Renal cortex interstitium (tissue), 15 donors: ENCODE measurements at places on chromosomes 7 and 10.

DNA sequence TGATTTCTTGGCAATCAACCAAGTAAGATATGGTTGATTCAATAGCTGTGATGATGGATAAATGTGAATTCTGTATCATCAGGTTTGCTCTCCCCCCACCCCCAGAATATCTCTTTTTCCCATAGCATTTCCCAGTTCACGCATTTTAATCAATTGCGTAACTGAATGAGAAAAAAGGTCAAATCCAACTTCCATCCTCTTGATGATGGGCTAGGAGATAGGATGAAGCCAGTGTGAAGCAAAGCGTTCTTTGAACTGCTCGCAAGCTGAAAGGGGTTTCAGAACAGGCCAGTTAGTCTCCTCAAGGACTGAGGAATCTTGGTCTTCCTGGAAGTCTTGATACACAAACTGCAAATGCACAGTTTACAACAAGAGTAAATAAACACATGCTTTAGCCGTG is 94.5 kb upstream of the ARMC3 start:
- no peak for DNase-seq

GRCh38 chr10:110389255-110389654 is 84.5 kb upstream of the SMNDC1 start:
- no peak for DNase-seq

- DNase-seq, result no peak
Measured at GRCh38 chr7:116546916-116547315, 22.1 kb downstream of the CAV1 start.

DNA sequence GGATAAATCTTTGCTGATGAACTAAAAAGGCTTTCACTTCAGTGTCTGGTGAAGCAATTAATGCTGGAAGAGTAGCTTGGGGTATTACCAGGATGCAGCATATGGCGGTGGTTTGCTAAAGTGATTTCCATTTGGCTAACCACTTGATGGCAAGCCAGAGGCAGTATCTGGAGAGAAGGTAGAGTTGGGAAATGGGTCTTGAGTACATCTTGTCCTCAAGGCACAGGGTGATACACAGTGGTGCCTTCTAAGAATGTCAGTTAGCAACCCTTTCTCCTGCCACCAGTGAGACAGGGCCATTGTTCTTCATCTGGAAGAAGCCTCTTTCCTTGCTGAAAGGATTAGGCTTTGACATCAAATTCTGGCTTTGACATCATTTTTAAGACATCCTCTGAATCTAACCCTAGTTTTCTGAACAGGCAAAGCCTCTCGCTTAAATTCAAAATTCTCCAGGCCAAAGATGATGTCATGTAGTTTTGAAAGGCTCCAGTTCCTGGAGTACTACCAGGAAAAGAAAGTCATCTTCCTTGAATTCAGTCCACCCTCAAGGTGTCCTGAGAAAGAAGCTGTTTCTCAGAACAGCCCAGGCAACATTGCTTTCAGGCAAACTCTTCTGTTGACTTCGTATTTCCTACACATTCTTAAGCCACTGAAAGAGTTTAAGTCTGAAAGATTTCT is 162.4 kb downstream of the ARID5B start:
- DNase-seq, result no peak

DNA sequence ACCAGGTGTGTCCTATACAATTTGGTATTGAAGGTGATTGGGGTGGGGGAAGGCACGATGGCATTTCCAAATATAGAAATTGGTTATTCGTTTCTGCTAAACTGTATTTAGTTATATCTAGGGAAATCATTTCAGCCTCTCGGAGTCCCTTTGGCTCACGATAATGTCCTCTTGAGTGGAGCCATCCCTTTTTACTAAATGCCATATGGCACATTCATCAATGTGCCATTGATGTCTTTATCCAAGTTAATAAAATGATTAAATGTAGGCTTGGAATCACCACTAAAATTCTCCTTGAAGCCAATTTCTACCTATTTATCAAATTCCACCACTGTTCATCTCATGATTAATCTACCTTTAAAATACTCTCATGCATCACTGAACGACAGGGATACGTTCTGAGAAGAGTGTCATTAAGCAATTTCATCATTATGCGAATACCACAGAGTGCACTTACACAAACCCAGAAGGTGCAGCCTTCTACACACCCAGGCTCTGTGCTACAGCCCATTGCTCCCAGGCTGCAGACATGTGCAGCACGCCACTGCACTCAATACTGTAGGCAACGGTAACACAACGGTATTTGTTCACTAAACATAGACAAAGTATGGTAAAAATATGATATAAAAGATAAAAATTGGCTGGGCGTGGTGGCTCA is 219.2 kb upstream of the C7orf33 start:
- no peak for DNase-seq

DNA sequence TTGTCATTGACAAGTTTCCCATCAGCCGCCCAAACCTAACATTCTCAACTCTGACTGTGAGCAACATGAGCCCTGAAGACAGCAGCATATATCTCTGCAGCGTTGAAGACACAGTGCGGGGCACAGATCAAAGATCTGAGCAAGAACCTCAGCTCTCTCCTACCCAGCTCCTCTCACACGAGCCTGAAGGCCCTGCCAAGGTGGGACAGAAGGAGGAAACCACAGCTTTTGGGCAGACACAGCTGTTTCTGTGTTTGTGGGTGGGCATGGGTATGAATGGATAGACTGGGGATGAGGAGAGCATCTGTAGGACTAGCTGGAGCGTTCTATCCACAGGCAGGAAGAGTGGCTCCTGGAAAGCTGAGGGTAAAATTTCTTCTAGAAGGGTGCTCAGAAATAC is 8.5 kb upstream of the PRSS1 start:
- no peak for DNase-seq

GRCh38 chr7:149126662-149127266 is 640 bp upstream of the ZNF425 start:
- peak; percentile 44 for DNase-seq

DNA sequence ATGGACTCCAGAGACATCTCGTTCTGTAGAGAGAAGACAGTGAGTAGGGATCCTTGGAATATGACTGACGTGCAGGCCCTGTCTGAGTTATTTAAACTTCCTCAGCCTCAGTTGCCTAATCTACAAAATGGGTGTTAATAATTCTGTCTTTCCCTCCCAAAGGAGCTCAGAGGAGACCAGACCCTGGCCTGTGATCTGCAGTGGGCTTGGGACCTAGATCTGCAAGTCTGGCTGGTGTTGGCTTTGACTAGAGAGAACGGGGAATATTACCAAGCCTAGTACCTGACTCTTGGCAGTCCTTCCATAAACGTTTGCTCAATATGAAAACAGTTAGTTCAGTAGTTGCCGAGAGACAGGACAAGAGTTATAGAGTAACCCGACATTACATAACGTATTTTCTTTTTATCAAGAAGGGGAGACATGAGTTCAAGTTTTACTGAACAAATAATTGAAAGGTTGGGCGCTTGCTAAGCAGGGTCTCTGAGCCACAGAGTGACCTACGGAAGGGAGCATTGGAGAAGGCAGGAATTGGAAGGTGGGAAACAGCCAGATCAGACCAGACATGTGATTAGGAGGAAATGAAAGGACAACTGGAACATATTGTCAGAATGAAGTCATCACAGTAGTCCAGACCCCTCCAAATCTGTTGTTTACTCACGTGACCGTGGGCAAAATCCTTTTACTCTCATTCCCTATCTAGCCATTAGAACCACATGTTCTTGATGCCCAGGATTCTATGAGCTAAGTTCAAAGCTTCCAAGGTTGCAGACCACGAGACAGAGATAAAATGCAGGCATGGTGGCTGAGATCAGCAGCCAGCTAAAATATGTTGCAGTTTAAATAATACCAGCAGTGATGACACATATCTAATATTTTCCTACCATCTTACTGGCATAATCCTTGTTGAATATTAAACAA is 10.9 kb upstream of the CYP3A4 start:
- DNase-seq, result no peak

DNA sequence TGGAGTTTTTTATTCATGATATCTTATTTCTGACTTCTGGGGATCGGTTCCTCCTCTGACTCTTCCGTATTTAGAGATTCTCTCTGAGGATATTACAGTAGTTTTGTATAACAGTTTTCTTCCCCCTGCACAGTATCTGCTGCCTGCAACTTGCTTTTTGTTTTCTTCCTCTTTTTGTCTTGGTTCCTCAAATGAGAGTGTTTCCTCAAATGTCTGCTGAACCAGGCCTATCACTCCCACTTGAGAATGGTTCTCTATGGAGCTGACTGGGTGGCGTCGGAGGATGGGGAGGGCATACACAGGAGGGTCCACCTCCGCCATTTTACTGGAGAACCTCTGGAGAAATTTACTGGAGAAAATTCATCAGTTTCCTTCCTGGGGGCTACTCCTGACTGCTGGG is 27.7 kb downstream of the ARHGAP22 start:
- DNase-seq, result no peak

DNA sequence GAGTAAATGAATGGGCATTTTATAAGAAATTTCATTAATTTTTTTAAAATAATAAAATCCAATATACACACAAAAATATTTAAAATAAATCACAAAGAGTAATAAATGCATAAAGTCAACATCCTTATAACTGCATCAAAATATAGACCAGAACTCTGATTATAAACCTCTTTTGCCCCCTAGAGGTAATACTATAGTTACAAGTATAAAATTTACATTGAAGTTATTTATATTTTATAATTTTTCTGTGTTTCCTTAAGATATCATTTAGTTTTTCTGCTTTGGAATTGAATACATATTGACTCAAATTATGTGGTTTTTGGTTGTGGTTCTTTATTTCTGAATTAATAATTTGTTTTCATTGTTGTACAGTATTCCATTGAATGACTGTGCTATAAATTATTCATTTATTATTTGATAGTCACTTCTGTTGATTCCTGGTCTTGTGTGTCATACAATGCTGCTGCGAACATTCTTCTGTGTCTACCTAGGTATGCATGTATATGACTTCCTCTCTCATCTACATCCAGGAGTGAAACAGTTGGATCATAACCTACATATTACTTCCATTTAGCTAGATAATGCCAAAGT is 673.6 kb downstream of the IPMK start:
- DNase-seq, result no peak

GRCh38 chr7:128076196-128076795 is 45.1 kb upstream of the LRRC4 start:
- DNase-seq, result no peak

GRCh38 chr10:122388287-122388997 is 13.9 kb downstream of the PLEKHA1 start:
- no peak for DNase-seq

GRCh38 chr10:12742771-12743170 is 258.7 kb downstream of the CCDC3 start:
- DNase-seq, result no peak

- DNase-seq, result no peak
Measured at GRCh38 chr7:137847568-137848050, 835 bp upstream of the DGKI start.

DNA sequence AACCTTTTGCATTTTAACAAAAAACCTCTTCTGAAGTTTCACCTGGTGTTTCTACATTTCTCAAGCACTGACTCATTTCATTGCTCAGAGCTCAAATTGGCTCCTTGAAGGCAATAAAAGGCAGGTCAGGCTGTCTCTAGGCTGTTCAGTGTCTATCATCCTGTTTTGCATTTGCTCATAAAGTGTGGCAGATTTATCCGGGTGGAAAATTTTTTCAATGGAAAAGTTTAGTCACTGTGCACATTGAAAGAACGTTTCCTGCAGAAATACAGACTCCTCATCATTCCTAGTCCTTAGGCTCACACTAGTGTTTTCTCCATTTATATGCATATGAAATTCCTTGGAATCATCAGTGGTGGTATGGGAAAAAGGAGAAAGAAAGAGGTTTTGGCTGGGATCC is 114.2 kb upstream of the DGKB start:
- no peak for DNase-seq

- DNase-seq, result no peak
Measured at GRCh38 chr10:124071141-124071540, 22.3 kb downstream of the CHST15 start.

- DNase-seq, result no peak
Measured at GRCh38 chr10:93068411-93069244, 5.1 kb upstream of the CYP26A1 start.

- no peak for DNase-seq
Measured at GRCh38 chr10:85641479-85642009, 725.1 kb downstream of the GRID1 start.

GRCh38 chr10:58991856-58992255 is 184.6 kb upstream of the PHYHIPL start:
- DNase-seq, result no peak

DNA sequence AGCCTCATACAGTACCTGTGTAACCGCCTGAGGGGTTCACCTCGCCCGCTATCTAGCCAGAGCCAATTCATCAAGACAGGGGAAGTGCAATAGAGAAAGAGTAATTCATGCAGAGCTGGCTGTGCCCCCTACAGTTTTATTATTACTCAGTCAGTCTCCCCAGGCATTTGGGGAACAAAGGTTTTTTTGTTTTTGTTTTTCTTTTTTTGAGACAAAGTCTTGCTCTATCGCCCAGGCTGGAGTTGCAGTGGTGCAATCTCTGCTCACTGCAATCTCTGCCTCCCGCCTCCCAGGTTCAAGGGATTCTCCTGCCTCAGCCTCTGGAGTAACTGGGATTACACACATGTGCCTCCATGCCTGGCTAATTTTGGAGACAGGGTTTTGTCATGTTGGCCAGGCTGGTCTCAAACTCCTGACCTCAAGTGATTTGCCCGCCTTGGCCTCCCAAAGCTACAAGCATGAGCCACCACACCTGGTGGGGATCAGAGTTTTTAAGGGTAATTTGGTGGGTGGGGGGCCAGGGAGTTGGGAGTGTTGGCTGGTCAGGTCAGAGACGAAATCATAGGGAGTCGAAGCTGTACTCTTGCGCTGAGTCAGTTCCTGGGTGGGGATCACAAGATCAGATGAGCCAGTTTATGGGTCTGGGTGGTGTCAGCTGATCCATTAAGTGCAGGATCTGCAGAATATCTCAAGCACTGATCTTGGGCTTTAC is 116.5 kb downstream of the MARCHF5 start:
- DNase-seq, result no peak

- no peak for DNase-seq
Measured at GRCh38 chr10:52915391-52915790, 142.8 kb upstream of the MBL2 start.

GRCh38 chr7:24707988-24708615 is 49.2 kb downstream of the GSDME start:
- no peak for DNase-seq

GRCh38 chr7:36157527-36158320 is 4.7 kb downstream of the EEPD1 start:
- DNase-seq, result no peak

GRCh38 chr7:23011222-23011924 is 2.6 kb downstream of the HYCC1 start:
- DNase-seq, result no peak

DNA sequence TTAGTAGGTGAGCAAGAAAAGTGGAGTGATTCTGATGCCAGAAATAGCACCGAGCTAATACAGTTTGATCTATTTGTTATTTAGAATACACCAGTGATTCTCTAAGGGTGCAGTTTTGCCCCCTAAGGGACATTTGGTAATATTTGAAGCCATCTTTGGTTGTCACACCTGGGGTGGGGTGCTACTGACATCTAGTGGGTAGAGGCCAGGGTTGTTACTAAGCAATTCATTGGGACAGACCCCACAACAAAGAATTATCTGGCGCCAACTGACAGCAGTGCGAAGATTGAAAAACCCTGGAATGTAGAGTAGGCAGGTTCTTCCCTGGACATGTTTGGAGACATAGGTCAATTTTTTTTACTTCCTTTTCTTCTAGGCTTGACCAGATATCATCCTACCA is 14.6 kb downstream of the PALS2 start:
- no peak for DNase-seq
